ENCODE measurements at places on chromosomes 16 and 17. TPM values are rescaled to one million over a fixed set of nuclear protein-coding genes. Genes with fewer than 3 reads are reported as not detected.

- no peak overlapping the region for H3K4me3 ChIP-seq
- H3K36me3 ChIP-seq, result peaks cover 8% of the 10 kb centered on the region
- peaks cover 4% of the 10 kb centered on the region for H3K27me3 ChIP-seq
These were observed 32.1 kb downstream of the TRIM25 start for GRCh38 chr17:56881685-56882295.

DNA sequence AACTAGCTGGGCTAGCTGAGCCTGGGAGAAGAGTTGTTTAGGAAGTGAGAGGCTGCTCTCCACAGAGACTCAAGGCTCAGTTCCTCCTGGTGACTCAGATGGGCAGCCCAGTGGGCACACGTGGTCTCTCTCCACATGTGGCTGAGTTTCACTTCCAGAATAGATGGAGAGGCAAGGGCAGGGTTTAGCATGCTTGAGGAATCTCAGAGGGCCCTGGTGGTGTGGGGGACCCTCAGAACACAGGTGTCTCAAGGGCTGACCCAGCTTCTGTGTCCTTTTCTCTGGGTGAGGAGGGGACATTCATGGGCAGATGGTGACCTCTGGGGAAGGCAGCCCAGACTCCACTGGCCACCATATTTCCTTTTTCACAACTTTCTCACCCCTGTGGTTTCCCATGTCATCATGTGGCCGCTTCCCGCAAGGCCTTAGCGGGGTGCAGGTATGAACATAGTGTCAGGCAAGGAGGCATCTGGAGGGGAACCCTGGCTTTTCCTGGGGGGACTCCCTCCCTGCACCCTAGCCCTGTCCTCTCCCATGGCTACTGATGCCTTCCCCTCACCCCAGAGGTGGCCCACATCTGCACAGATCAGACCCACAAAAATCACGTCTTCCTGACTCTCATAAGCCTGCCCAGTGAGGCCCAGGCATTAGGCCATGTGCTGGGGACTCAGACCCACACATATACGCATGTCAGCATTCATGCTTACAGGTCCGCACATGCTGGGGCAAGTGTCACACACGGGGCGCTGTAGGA lies 3.3 kb downstream of the GRN start:
- no peak overlapping the region for H3K27ac ChIP-seq
- no peak overlapping the region for H3K4me3 ChIP-seq
- peaks cover 16% of the 10 kb centered on the region for H3K27me3 ChIP-seq
- H3K36me3 ChIP-seq, result no peaks in the 10 kb centered on the region

The HBA2 gene
- 2.4 TPM for total RNA-seq

- 0 out of 2 replicates have a peak, but pooled peaks cover 5% of the 10 kb centered on the region for H3K4me1 ChIP-seq
- no peak for DNase-seq
- H3K27ac ChIP-seq, result no peak overlapping the region
- H3K27me3 ChIP-seq, result no peaks in the 10 kb centered on the region
These were observed 5.4 kb downstream of the KCTD5 start for GRCh38 chr16:2687531-2688308.
